Dermis blood vessel endothelial cell (primary cell): ENCODE measurements at places on chromosomes 5 and 9.

- peak; percentile 56 for DNase-seq
Observed at GRCh38 chr9:2837915-2838314, 6.0 kb downstream of the PUM3 start.

DNA sequence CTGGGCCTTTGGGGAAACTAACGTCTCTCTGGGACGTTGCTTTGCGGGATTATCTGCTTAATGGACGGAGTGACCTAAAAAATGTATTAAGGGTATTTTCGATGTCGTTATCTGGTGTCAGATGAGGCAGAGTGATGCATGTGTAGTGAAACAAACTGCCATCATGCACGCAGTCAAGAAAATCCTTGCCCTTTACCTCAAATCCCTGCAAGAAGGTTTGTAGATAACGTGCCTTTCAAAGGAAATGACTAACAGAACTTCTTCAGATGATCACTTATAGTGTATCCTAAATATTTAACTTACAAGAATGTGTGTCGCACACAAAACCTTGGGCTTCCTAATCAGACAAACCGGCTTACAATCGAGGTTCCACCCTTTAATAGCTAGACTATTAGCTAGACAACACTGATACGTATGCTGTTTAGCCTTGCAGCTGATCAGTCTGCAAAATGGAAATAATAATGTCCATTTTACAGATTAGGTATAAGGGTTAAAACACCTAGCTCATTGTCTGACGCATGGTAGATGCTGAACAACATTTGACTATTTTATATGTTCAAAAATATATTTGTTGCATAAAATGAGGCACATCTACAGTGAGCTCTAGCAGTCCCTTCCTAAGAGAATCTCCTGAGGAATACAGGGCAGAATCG lies 541 bp upstream of the TBCA start:
- no peak for DNase-seq

DNA sequence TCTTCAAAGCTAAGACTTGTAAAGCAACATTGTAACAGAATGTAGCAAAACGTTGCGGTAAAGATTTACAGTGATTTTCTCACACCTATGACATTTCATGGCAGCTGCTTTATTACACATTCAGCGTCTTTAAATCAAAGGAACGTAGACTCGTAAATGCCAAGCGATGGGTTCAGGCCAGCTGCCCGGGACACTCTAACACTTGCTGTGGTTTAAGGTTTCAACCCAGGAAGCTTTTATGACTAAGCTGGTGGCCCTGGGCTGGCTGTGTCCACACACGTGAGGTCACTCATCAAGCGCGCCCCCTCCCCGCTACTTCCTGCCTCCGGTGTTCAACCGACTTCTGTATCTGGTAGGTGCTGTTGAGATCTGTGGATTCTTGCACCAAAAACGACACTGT lies 2.5 kb downstream of the SLC6A18 start:
- DNase-seq, result peak; percentile 6

GRCh38 chr5:148976569-148977381 lies 86.1 kb downstream of the SH3TC2 start:
- no peak for DNase-seq

- peak; percentile 26 for DNase-seq
Observed at GRCh38 chr9:34440017-34440416, 18.4 kb downstream of the FAM219A start.
